ENCODE measurements at places on chromosomes 4 and X. TPM values are rescaled to one million over a fixed set of nuclear protein-coding genes. Genes with fewer than 3 reads are reported as not detected.

Gene SHROOM3
- 0.60 TPM for total RNA-seq

Gene NCAPG
- 4.8 TPM for total RNA-seq

Gene TMEM154
- 2.3 TPM for total RNA-seq

Gene IL21
- not detected for total RNA-seq

Gene IGSF1
- not detected for total RNA-seq

Gene DMD
- total RNA-seq: 31.4 TPM

Gene CYBB
- 0.12 TPM for total RNA-seq

Gene MAGEA9B
- total RNA-seq: not detected
